Activated naive CD8-positive, alpha-beta T cell treated with anti-CD3 and anti-CD28 coated beads for 36 hours (primary cell): ENCODE measurements at places on chromosomes 5 and 9. TPM values are rescaled to one million over a fixed set of nuclear protein-coding genes. Genes with fewer than 3 reads are reported as not detected.

DNA sequence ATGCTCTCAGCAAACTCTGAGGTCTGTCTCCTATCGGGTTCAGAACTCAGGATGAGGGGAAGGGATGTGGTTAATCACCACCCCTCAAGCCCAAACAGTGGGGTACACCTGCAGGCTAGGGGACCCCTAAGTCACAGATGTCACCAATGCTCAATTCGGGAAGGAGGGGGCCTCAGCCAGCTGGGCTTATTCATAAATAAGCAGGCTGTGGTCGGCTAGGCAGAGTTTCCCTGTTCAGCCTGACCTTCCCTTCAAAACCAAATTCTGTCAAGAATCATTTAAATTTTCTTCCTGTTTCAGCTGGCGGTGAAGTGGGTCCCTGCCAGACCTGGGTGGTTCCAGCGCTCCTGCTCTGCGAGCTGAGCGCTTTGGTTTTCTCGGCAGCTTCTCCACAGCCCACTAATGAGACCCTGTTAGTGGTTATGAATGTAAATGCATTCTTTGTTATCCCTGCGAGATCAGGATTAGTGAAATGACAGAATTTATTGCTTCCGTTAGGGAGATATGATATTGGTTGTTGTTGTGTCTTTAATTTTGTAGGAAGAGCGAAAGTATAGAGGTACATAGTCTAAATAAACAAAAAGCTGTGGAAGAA, 68.3 kb downstream of the AK8 start:
- DNase-seq: no peak

SLC25A2 gene
- 0.21 TPM for total RNA-seq

IFNA13 gene
- total RNA-seq: not detected

GRCh38 chr9:14277761-14278160, 36.2 kb downstream of the NFIB start:
- DNase-seq: no peak

TNFSF15 gene
- total RNA-seq: 2.3 TPM

GRCh38 chr9:107471552-107471951, 18.0 kb downstream of the KLF4 start:
- no peak for DNase-seq

- no peak for DNase-seq
Observed at GRCh38 chr5:32273821-32274220, 38.9 kb downstream of the MTMR12 start.
